ENCODE measurements at places on chromosomes 16 and 17.

DNA sequence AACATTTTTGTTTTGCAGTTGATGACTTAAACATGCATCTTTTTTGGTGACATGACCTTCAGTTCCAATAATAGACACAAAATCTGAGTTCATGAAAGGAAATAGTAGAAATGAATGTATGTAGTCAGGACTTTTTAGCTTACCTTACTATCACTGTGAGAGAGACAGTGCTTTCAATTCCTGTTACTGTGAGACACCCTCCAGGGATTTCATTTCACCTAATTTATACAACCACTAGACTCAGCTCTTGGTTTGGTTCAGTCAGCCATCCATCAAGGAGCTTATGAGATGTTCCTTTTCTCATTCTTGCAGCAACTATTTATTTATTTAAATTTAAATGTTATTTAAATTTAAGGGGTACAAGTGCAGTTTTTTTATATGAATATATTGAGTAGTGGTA is 77.9 kb downstream of the MAP2K4 start:
- DNase-seq = no peak

GRCh38 chr17:58630883-58631522 is 60.8 kb downstream of the TEX14 start:
- DNase-seq = no peak

GRCh38 chr16:66274335-66275110 is 92.0 kb upstream of the CDH5 start:
- no peak for DNase-seq

DNA sequence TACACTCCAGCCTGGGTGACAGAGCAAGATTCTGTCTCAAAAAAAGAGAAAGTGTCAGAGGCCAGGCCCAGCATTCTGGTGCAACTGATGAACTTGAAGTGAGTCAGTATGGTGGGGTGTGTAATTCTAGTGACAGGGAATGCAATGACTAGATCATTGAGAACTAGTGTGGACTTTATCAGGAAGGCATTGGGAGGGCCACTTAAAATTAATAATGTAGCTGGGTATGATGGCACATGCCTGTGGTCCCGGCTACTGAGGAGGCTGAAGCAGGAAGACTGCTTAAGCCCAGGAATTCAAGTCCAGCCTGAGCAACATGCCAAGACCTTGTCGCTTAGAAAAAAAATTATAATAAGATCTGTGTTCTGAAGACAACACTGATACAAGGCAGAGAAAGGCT is 90.8 kb downstream of the STX8 start:
- no peak for DNase-seq

DNA sequence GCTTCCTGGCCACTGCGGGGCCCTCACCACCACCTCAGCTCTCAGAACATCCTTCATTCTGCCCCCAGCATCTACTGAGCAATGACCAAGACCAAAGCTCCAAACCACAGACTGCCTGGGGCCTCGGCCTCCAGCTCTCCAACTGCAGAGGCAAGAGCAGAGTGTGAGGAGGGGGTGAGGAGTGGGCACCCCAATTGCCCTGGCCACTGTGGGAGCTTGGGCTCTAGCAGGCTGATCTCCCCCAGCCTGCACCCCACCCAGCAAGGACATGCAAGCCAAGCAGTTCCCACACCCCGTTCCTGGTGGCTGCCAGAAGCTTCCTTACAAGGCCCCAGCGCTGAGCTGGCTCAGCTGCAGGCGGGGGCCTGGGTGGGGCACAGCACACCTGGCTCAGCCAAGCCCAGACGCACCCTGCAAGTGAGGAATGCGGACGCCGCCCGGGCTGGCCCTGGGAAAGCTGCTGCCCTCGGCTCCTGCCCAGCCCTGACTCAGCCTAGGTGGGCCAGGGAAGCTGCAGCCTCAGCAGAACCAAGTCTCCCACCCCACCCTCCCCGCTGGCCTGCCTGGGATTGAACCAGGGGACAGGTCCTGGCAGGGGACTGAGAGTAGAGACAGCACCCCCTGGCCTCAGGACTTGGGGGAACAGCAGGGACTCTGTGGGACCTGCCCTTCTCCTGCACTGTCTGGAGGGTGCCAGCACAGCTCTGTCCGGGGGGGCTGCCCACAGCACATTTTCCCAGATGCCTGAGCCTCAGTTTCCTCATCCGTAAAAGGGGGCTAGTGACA is 29.7 kb upstream of the KRT17 start:
- DNase-seq = no peak

DNA sequence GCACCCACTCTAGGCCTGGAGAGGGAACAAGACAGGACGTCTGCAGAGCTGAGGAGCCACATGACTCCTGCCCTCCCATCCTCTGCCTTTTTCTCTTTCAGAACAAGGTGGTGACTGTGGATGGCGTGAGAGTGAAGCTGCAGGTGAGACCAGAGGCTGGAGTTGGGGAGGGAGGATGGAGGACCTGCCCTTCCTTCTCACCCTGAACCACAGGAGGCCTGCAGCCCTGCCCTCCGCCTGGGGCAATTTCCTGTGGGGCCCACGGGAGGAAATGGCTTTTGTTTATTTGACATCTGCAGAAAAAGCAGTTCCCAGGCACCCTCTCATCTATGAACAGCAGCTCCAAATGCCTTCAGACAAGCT is 5.1 kb downstream of the RAB37 start:
- peak; percentile 32 for DNase-seq

DNA sequence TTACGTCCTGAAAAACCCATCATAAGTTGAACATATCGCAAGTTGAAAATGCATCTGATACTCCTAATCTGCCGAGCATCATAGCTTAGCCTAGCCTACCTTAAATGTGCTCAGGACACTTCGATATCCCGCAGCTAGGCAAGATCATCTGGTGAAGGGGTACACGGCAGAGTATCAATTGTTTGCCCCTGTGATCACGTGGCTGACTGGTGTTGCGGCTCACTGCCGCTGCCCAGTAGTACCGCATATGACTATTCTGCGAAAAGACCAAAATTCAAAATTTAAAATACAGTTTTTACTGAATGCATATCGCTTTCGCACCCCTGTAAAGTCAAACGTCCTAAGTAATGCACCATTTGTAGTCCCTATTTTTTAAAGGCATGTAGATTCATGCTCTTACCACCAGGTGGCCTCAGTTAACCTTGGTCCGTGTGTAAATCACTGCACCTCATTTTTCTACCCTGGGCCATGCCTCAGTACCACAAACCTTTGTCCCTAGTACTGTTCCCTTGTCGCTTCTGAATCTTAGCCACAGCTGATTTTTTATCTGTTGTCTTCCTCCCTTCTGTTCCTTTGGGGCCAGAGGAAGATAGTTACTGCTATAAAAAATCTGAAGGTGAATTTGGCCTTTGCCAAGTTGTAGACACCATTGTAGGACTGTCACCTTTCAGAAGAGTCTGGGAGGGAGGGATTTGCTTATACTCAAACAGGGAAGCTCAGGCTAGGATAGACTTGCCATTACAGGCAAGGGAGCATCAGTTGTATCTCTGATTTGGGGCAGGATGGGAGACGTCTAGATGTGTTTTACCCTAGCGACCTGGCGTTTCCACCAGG is 34.4 kb downstream of the WWP2 start:
- no peak for DNase-seq

- DNase-seq = no peak
Measured at GRCh38 chr17:67390646-67391361, 13.7 kb downstream of the PITPNC1 start.

- peak; percentile 54 for DNase-seq
Measured at GRCh38 chr17:47694581-47695428, 844 bp downstream of the TBKBP1 start.
